AG10803 (cell line): ENCODE measurements at places on chromosomes 3 and 15.

GRCh38 chr3:141521781-141522180 is 35.0 kb downstream of the RASA2 start:
- no peak for DNase-seq

GRCh38 chr3:195914648-195915473 is 6.5 kb upstream of the TNK2 start:
- peak; percentile 97 for DNase-seq

GRCh38 chr3:27526614-27527315 is 42.6 kb upstream of the SLC4A7 start:
- no peak for DNase-seq

- no peak for DNase-seq
These were observed 48.8 kb downstream of the ZNF710 start for GRCh38 chr15:90049666-90050604.

GRCh38 chr3:59442046-59442445 is 392.2 kb upstream of the CFAP20DC start:
- DNase-seq: no peak

- DNase-seq: no peak
These were observed 22.5 kb downstream of the TBC1D2B start for GRCh38 chr15:78054966-78055365.

- peak; percentile 45 for DNase-seq
These were observed 19.5 kb downstream of the BCL6 start for GRCh38 chr3:187725653-187726370.

- DNase-seq: no peak
These were observed 241.6 kb downstream of the SCAPER start for GRCh38 chr15:76663529-76663928.

- DNase-seq: no peak
These were observed 64.6 kb upstream of the ATP2C1 start for GRCh38 chr3:130828948-130829947.

DNA sequence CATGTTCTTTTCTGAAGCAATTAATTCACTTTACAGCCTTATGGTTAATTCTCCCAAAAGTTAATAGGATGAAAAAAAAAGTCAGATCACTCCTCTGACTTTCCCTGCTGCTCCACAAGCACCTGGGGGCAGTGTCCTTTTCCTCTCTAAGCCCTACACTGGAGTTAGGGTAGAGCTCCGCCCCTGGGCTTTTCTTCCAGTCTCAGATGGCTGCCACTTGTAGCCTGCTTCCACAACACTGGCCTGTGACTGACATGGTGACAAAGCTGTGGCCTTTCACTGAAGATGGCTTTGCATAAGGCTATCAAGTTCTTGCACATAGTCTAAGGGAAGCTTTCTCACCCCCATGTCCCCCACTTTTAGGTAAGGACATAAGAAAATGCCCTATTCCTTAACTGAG is 1.3 kb upstream of the MON1A start:
- DNase-seq: no peak

DNA sequence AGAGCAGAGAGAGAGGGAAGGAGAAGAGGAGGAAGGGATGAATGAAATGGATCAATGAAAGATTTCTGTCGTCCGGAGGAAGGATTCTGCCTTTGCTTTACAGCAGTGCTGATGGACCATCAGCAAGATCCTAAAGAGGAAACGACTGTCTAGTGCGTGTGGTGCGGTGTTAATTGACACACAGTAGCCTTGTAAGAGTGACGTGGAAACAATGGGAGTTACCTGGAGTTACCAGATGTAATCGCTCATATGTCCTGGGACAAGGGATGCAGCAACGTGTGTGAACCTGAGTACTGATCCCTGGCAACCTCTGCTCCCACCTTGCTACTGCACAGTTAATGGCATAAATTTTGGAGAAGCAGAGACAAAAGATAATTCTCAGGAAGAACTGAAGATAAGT is 62.6 kb upstream of the TPRG1 start:
- no peak for DNase-seq

DNA sequence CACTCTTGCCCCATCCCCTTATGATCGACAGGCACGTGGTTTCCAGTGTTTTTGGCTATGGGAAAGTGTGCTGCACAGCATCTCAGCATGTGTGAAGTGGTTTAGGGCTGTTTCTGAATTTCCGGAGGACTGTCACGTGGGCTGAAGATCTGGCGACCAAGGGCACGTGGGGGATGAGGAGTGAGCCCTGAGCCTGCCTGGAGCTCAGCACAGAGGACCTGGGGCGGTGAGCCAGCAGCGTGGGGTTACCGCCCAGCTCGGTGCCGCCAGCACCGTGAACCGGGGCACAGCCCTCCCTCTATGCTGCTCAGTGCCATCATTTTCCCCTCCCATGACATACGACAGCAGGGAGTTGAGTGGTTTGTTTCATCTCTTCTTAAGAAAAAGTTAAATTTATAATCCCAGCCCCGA is 150.2 kb downstream of the DNAJB8 start:
- peak; percentile 34 for DNase-seq

DNA sequence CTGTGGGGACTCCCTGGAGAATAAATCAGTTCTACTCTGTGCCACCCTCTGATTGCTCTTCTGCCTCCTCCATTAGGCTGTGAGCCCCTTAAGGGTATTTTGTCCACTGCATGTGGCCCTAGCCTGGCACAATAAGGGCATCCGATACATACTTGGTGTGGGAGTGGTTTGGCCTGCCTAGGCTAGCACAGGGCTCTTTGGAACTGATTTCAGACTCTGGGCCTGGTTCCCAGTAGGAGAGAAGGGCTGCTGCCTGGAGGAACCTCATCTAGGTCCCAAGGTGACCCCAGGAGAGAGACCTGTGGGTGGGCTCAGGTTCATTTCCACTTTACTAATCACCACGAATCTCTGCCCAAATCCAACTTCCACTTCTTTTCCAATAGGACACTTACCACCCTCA is 5.3 kb upstream of the CTDSPL start:
- no peak for DNase-seq

GRCh38 chr3:13702286-13702685 is 153.4 kb downstream of the FBLN2 start:
- DNase-seq: no peak

GRCh38 chr3:170346481-170347392 is 10.8 kb upstream of the SKIL start:
- peak; percentile 37 for DNase-seq

- no peak for DNase-seq
These were observed 37.4 kb downstream of the EBLN2 start for GRCh38 chr3:73098873-73099272.

DNA sequence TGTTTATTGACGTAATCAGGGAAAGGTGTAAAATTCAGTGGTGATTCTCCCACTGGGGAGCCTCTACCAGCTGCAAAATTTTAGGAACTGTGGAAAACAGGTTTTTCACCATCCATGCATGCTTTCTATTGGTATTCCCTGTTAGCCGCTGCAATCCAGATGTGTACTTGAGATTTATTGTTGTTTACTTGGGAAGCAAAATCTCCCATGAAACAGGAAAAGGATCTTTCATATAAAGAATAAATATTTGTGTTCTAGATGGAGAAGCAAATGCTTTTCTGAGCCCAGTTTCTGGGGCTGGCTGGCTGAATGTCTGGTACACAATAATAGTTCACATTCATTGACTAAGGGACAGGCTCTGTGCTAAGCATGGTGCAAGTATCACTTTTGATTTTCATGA is 144.6 kb upstream of the RASGRP1 start:
- DNase-seq: peak; percentile 57

GRCh38 chr3:65830948-65831732 is 207.6 kb downstream of the MAGI1 start:
- DNase-seq: no peak

- no peak for DNase-seq
These were observed 316.6 kb downstream of the NTRK3 start for GRCh38 chr15:87939848-87940457.

DNA sequence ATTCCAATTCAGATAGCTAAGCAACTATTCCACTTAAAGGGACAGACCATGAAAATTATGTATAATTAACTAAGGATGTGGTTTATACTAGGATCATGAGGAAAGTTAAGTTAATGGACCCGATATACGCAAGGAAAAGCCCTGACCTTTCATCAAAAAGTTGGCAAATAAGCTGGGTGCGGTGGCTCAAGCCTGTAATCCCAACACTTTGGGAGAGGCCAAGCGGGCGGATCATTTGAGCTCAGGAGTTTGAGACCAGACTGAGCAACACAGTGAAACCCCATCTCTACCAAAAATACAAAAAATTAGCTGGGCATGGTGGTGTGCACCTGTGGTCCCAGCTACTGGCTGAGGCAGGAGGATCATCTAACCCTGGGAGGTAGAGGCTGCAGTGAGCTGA is 39.6 kb downstream of the SCAP start:
- DNase-seq: no peak

- peak; percentile 95 for DNase-seq
These were observed 36.3 kb upstream of the MEX3B start for GRCh38 chr15:82081914-82082762.

DNA sequence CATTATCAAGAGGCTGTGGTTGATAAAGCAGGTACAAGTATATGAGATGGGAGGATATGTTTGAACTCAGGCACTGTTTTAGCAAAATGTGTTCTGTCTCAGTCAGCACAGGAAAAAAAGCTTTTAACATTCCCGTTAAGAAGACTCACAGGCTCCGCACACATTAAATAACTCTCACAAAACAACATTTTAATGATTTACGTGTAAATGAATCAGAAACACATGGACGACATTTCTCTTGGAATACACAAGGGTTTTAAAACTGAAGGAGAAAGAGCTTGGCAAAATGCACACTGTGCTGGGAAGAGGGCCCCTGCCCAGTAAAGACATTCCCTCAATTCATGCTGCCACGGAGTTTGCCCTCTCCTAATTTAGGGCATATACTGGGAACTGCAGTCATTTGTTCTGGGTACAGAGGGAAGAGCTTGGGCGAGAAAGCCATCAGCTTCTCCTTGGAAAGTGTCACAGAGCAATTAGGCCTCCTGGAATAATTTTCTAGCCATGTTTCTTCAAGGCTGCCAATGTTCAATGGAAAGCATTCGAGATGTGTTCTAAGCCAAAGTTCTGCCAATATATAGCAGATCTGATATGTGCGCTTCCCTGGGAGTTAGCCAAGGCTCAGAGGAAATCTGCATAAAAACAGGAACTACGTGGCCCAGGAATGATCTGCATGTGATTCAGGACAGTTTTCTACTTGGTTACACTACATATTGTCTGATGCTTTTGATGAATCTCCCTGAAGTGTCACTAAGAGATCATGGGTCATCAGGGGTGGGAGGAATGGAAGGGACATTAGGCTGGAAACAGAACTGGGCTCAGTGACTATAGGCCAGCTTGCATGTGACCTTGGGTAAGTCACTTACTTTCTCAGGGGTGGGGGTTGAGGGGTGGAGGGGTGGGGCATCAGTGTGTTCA is 2.2 kb upstream of the MASP1 start:
- peak; percentile 87 for DNase-seq

GRCh38 chr3:39102504-39103323 is 4.7 kb downstream of the GORASP1 start:
- DNase-seq: no peak

DNA sequence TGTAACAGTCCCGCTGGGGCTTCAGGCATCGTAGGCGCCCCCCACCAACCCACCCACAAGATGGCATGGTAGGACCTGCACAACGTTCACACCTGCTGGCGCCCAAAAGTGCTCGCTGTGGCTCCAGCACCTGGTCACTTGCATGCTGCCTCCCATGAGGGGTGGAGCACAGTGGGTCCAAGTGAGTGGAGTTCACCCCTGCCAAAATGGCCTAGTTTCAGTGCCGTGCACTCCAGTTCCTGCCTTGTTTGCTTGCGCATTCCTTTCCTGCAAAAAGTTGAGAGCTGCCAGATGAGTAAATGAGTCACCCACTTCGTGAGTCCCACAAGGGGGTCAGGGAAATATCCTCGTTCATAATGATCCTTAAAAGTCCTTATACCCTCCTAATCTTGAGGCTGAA is 788.7 kb upstream of the DPPA4 start:
- DNase-seq: peak; percentile 5

- no peak for DNase-seq
These were observed 25.5 kb downstream of the ULK4 start for GRCh38 chr3:41936384-41936783.

GRCh38 chr3:63015614-63016309 is 140.5 kb upstream of the CADPS start:
- no peak for DNase-seq

- DNase-seq: peak; percentile 95
These were observed 28.2 kb upstream of the USP3 start for GRCh38 chr15:63476229-63476632.

- no peak for DNase-seq
These were observed 377.0 kb downstream of the FOXP1 start for GRCh38 chr3:71206305-71207165.

- peak; percentile 41 for DNase-seq
These were observed 1.0 kb downstream of the LPP start for GRCh38 chr3:188154809-188155574.
